ENCODE measurements at places on chromosomes 16 and 17.

GRCh38 chr16:17070882-17071592, 399.7 kb downstream of the XYLT1 start:
- DNase-seq = peak; percentile 42

- no peak for DNase-seq
These were observed 34.0 kb downstream of the TIMM22 start for GRCh38 chr17:1030684-1031532.

- no peak for DNase-seq
These were observed at the start of gene SGCA for GRCh38 chr17:50165867-50166517. Gene SGCA (plus strand): TSS chr17:50166005. CDS start chr17:50166041, 36 bp downstream.

GRCh38 chr17:4364622-4365041, 1.8 kb downstream of the UBE2G1 start:
- DNase-seq = no peak

GRCh38 chr17:36858119-36859002, 78.9 kb upstream of the LHX1 start:
- DNase-seq = no peak

- DNase-seq = no peak
These were observed 131.1 kb downstream of the AXIN2 start for GRCh38 chr17:65430209-65430833.

GRCh38 chr17:81314398-81315081, 19.4 kb upstream of the SLC38A10 start:
- DNase-seq = no peak

DNA sequence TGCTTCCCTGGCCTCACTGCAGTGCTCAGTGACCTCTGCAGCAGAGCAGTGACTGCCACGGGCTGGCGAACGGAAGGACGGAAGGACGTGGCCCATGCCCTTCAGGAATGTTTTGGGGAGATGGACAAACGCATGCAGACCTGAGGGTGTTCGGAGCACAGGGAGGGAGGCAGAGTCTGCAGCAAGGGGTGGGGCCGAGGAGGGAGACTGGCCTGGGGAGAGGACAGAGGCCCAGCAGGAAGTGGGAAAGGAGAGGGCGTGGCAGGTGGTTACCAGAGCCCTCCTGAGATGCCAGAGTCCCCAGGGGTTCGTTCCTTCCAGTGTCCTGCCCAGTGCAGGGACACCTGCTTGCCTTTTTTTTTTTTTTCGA, 21.9 kb downstream of the ADORA2B start:
- DNase-seq = no peak

DNA sequence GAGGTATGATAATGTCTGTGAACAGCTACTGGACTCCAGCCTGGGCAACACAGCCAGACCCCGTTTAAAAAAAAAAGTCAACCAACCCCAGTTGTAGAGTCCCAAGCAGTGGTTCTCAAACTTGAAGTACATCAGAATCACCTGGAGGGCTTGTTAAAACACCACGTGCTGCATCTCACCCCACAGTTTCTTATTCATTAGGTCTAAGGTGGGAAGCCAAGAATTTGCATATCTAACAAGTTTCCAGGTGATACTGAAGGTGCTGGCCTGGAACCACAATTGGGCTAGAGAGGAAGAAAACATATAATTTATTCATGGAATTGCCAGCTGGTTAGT, 6.7 kb upstream of the MSL1 start:
- DNase-seq = no peak

GRCh38 chr17:44004077-44004760, at the start of gene NAGS:
Gene NAGS (plus strand): TSS chr17:44004622. CDS start chr17:44004664, 42 bp downstream.
- DNase-seq = no peak

DNA sequence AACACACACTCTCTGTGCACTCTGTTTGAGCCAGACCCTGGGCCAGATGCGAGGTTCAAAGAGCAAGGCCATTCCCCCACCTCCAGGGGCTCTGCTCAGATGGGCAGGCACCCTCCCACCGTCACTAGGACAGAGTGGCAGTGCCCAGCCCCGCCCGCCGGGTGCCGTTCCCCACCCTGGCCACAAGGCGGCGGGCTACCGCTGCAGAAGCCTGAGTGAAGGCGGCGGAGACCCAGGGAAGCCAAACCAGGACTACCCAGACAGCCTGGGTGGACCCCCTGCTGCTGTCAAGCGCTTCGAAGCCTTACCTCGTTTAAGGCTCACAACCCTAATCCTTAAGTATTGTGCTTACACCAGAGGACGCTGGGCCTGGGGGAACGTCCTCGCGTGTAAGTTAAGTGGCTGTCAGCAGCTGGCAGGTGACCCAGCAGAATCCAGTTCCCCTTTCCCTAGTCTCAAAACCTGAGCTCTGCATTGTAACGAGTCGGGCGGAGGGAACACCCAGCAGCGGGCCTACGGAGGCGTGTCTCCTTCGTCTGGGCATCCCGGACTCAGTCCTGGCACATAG, 4.5 kb downstream of the ARHGAP27 start:
- DNase-seq = no peak

GRCh38 chr17:76550712-76551615, 11.1 kb downstream of the PRCD start:
- DNase-seq = no peak

- DNase-seq = no peak
These were observed 18.3 kb upstream of the WFIKKN2 start for GRCh38 chr17:50816771-50817751.

- no peak for DNase-seq
These were observed 635 bp downstream of the WNK4 start for GRCh38 chr17:42780851-42781638.
